Activated CD8-positive, alpha-beta memory T cell treated with anti-CD3 and anti-CD28 coated beads, Interleukin-2, amount 50 U/mL, for 48 hours (primary cell): ENCODE measurements at places on chromosomes 3 and 15.
A peak's percentile ranks its signal among the peaks of the same experiment; 100 is the strongest.

DNA sequence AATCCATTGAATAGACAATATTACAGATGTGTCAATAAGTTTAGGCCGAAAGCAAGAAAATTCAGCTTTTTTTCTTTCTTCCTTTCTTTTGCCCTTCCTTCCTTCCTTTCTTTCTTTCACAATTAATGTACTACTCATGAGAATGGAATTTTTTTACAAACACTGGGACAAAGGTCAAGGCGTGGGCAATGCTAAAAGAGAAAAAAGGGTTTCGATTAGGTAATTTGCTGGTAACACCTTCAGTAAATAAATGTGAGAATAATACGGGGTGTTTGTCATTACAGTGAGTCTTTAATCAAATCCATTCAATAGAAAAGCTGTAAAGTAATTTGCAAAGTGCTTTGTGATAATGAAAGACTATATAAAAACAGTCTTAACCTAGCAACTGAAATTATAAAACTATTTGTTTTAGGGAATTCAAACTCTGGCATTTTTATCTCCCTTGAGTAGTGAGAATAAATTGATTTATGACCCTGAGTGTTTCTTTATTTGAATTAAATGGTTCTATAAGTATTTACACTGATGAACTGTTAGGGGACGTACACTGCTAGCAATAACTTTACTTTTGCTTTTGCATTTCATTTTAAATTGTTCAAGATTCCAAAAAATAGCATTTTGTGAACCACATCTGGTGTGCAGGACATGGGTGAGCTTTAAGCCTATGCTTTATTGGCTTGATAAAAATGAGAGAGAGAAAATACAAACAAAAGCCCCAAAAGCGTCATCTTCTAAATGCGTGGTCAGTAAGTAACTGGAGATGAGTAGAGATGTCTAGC lies 104.2 kb upstream of the THRB start:
- DNase-seq: no peak

- peak; percentile 57 for DNase-seq
Measured at GRCh38 chr3:64022451-64023186, 675 bp downstream of the PSMD6 start.

DNA sequence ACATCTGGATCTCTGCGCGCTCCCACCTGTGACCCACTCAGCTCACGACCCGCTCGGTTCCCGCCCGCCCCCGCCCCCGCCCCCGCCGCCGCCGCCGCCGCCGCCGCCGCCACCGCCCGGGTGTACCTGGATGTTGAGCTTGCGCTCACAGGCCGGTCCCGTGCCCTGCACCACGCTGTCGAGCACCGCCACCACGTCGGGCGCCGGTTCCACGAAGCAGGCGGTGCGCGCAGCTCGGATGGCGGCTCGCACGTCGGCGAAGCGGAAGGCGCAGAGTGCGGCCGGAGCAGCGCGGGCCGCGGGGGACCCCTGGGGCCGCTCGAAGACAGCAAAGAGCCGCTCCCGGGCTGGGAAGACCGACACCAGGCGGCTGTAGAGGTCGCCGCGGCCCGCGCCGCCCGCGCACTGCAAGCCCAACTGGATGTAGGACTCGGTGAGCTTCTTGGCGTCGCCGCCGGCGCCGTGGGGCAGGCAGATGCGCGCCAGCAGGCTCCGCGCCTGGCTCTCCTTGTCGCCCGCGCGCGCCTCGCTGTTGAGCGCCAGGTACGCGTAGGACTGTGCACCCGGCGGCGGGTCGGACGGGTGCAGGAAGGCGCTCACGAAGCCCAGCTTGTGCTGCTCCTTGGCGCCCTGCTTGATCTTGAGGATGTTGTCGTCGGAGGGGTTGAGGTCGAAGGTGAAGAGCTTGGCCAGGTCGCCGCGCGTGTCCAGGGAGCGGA lies 1.1 kb downstream of the PLXND1 start:
- DNase-seq: peak; percentile 71

- no peak for DNase-seq
Measured at GRCh38 chr15:87142096-87142495, 1062.4 kb downstream of the AGBL1 start.

- DNase-seq: no peak
Measured at GRCh38 chr15:68224108-68224507, 5.4 kb downstream of the CLN6 start.

DNA sequence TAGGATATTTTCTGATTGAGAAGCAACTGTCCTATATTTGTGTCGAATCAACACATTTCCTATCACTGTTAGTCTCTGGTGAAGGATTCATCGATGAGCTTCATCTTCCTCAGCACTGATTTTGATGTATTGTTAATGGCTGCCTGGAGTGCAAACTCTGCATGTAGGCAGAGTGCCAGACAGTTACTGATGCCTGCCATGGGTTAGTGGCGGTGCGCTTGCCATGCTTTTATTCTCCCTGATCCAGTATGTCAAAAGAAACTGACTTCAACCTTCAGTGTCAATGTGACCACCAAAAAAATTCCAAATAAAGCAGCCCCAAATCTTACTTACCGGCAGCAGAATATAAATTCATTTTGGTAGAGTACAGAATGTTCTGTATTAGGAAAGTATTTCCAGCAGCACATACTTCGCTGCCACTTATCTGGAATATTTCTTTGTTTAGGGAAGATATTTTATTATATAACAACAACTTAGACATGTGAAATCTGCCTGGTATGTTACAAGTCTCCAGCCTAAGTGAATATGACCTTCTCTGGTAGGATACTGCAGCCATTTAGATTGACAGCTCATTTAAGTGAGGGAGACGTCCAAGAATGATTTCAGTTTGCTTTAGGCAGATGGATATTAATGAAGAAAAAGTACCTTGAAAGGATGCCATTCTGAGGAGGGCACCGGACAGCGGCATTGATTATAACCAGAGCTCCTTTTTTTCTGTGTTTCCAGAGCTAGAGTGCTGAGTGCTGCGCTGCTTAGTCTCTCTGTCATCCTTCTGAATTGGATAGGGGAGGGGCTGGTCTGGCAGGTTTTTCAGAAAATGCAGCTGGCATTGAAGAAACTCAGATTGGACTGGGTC lies 59.9 kb downstream of the ARHGEF26 start:
- DNase-seq: no peak

DNA sequence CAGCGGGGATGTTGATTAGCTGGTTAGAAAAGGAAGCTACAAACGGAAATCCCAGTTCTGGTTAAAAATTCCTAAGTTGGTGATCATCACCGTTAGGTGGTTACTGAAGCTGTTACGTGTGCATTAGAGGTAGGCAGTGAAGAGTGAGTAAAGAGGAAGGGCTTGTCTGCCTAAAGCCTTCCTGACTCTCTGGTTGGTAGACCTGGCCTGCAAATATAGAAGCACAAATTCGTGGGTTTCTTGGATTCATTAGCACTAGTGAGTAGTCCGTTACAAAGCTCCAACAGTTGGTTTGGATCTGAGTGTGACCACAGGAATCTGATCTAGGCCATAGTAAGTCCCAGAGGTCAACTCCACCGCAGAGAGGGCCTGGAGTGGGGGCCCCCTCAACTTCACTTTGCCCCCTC lies 174.0 kb upstream of the TP63 start:
- DNase-seq: no peak

- DNase-seq: no peak
Measured at GRCh38 chr15:69578787-69579583, 126.4 kb downstream of the RPLP1 start.

- DNase-seq: no peak
Measured at GRCh38 chr3:173617490-173617889, 219.9 kb downstream of the NLGN1 start.

- DNase-seq: no peak
Measured at GRCh38 chr3:110066206-110066605, 728.9 kb upstream of the DPPA4 start.

- no peak for DNase-seq
Measured at GRCh38 chr15:87228460-87228859, 1028.1 kb downstream of the NTRK3 start.

DNA sequence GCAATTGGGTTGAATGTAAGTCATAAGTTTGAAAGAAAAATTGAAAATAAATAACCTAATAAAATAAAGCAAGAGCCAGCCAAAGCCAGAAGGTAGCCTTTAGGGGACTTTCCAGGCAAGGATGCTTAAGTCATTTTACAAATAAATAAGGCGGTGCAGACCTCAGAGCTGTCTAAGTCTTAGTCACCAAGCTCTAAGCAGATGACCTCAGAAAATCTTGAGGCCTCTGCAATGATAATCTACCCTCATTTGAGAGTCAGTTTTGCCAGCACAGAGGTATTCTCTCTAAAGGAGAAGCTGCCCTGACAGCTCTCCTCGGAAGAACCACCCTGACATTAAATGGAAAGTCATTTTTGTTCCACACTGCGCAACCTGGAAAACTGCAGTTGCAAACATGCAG lies 113.9 kb downstream of the OXNAD1 start:
- no peak for DNase-seq

GRCh38 chr3:78641703-78642102 lies 1126.1 kb downstream of the ROBO1 start:
- DNase-seq: no peak

- DNase-seq: peak; percentile 73
Measured at GRCh38 chr15:25863111-25863967, at the start of gene ATP10A. Gene ATP10A, minus strand, starts transcription at chr15:25863327. Its CDS starts 231 bp downstream, at chr15:25863096.

- DNase-seq: no peak
Measured at GRCh38 chr3:49469037-49469935, 781 bp upstream of the DAG1 start.

DNA sequence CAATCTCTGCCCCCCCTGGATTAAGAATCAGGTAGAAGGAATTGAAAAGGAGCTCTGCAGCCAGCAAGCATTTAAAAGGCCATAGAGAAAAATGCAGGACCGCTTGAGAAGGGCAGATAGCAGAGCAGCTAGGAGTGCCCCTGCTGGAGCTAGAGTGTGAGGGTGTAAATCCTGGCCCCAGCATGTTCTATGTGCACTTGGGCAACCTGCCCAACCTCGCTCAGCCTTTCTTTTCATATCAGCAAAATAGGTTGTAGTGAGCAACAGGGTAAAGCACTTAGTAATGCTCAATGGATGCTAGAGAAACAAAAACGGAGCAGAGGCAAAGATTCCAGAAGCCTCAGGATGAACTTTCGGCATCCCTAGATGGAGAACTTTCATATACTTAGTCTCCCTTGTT lies 25.0 kb upstream of the THBS1 start:
- no peak for DNase-seq

- DNase-seq: peak; percentile 28
Measured at GRCh38 chr3:49611719-49612118, 57.4 kb downstream of the BSN start.

GRCh38 chr15:90402767-90403166 lies 14.7 kb downstream of the IQGAP1 start:
- DNase-seq: no peak

DNA sequence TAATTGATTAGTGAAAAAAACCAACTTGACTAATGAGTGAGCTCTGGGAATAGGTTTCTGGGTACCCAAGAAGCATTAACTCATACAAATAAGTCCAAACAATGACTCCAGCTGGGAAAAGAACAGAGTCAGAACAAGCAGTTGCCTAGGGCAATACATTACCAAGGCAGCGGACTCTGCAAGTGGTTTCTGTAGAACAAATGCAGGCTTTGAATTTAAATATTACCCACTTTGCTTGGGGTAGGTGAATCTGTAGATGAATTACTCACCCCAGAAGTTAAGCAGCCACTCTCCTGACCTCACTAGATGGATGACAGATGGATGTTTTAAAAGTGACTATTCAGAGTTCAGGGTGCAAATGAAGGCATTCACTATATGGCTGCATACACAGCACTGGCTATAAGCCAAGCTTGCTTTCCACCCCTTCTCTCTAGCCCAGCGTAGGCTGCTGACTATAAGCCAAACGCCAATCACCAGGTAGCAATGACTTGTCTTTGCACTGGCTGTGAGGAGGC lies 73.1 kb upstream of the BHLHE40 start:
- no peak for DNase-seq

- no peak for DNase-seq
Measured at GRCh38 chr3:50258979-50259378, 10.0 kb upstream of the SEMA3B start.

GRCh38 chr15:33226559-33227181 lies 32.2 kb upstream of the FMN1 start:
- peak; percentile 65 for DNase-seq

DNA sequence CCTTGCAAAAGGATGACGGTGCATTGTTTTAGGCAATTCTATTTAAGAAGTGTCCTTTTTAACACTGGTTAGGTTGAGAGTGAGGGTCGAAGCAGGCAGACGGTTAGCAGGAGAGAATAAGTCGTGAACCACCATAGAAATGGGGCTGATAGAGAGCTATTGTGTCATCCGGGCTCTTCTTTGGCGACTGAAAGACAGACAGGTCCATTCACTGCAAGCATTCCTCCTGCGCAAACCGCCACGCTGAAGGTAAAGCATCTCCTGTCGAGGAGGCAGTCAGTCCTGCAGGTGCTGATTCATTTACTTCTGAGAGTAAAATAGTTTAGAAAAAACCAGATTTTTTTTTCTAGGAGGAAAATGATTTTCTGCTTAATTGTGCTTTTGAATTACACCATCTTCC lies 1002.8 kb upstream of the NR2F2 start:
- no peak for DNase-seq

DNA sequence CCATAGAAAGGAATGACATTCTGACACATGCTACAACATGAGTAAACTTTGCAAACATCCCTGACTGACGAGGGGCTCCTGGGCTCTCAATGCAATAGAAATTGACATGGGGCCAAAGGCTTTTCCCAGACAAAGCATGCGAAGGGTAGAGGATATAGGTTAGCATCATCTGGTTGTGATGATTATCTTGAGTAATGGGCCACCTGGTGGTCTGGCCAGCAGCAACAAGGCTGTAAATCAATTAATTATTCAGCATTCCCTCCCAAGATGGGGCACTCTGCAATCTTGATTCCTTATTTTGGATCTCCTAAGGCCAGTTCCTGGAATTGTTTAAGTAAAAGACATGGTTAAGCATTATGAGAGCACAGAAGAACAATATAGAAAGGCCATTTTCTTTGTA lies 99.2 kb downstream of the AGBL1 start:
- no peak for DNase-seq

DNA sequence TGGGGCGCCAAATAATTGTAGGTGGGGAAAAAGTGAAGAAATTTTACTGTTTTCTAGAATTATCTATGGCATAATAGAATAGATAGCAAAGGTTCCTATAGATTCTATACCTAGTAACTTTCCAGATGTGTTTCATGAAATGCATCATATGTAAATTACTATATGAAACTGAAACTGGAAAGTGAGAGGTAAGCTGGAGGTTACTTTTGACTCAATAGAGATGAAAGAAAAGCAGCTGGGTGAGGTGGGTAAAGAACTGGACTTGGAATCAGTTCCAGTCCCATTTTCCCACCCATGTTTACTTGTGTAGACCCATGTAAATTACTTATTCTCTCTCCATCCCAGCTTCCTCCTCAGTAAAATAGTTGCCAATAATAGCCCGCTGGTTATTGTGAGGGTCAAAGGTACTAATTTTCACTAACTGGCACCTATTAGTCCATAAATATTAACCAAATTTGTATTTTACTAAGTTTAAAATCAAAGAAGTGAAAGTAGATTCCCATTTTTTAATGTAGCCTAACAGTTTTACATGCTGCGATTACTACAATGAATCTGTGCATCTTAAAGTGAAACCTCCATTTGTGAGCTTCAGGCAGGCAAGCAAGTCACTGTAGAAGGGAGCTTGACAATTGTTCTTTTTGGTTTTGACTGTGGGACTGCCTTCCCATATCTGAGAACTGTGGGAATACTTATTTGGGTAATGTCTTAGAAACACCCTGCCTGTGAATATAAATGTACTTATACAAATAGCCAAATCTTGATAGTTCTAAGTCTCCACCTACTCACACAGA lies 312.1 kb downstream of the SLC9A9 start:
- DNase-seq: no peak

- DNase-seq: no peak
Measured at GRCh38 chr3:169227911-169228310, 435.6 kb downstream of the MECOM start.
